Gastroesophageal sphincter (tissue), 4 donors: ENCODE measurements at places on chromosomes 3 and 15.

- ATAC-seq: no peak
These were observed 54.3 kb downstream of the NTRK3 start for GRCh38 chr15:88202231-88202630.

- no peak for ATAC-seq
These were observed 97.7 kb downstream of the HHLA2 start for GRCh38 chr3:108394016-108394415.

DNA sequence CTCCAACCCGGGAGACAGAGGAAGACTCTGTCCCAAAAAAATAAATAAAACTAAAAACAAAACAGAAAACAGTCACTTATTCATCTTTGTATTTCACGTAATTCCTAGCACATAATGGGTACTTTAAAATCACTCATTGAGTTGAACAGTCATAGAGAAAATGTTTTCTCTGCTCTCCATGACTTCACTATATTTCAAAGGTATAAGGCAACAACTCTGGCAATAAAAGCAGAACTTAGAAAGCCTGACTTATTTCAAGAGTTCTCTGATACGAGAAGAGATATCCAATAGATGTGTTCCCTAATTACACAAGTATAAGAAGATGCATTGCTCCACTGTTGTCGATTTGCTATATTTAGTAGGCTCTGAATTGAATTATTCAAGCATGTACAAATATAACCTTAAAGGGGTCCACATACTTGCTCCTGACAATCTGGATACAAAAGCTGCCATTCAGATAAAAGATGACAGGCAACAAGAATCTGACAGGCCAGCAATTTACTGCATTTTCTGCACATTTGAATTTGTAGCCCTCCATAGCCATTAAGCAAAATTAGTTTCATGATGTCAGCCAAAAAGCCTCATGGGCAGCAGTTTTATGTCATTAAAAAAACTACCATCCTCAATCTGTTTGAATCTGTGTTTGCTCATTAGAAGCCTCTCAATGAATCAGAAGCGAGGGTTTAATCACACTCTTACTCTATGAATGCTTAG, 47.9 kb downstream of the PEAK1 start:
- no peak for ATAC-seq

DNA sequence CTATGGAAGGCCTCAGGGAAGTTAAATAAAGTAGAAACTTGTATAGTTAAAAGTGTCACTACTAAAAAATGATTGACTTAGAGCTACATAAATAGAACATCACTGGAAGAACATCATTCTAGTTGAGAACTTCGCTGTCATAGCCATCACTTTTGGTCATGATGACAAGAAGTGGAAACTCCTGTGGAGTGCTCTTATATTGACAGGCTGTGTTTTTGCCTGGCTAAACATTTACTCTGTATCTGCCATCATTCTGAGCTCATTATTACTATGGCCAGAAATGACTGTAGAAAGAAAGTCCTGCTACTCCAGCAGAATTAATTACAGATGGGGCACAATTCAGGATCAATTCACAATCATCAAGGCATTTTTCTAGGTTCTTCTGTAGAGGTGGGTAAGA, 165.1 kb upstream of the GOLIM4 start:
- ATAC-seq: no peak

- ATAC-seq: no peak
These were observed 28.0 kb upstream of the TEX9 start for GRCh38 chr15:56337084-56337725.

GRCh38 chr3:72664184-72664975, 183.9 kb downstream of the SHQ1 start:
- no peak for ATAC-seq

DNA sequence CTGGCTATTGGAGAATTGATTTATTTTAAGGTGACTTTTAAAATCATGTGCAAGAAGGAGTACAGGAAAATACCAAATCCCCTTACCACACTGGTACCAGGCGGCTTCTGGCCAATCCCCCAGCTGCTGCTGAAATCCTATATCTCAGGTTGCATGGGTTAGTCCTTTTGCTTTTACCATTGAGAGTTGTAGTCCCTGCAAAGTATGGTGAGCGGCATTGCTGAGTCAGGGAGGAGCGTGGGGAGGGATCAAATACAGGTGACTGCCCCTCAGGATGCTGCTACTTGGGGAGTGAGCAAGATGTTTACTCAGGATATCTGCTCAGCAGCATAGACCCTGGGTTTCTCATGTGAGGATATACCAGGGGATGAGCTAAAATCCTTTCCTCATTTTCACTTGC, 131.9 kb upstream of the STAC start:
- ATAC-seq: no peak

- no peak for ATAC-seq
These were observed 238.7 kb upstream of the TMCO5A start for GRCh38 chr15:37695719-37696118.

DNA sequence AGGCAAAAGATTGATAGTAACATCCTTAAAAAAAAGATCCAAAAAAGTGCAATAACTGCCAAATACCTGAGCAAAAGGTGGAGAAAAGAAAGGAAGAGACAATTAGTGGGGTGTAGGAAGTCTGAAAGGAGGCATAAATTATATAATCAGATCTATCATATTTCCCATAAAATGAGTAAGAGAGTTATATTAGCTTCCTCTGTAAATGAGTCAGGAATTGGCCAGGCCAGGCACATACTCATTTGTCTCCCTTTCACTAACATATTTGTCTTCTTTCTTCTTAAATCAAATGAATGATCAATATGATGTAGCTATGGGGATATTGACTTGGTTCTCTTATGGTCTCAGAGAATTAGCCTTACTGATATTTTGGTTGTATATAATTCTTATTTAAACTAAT, 292.3 kb upstream of the CADM2 start:
- no peak for ATAC-seq

- no peak for ATAC-seq
These were observed 50.8 kb upstream of the CRTC3 start for GRCh38 chr15:90478846-90479481.

- peak; percentile 51 for ATAC-seq
These were observed 213.6 kb downstream of the RBMS3 start for GRCh38 chr3:29494305-29495036.

DNA sequence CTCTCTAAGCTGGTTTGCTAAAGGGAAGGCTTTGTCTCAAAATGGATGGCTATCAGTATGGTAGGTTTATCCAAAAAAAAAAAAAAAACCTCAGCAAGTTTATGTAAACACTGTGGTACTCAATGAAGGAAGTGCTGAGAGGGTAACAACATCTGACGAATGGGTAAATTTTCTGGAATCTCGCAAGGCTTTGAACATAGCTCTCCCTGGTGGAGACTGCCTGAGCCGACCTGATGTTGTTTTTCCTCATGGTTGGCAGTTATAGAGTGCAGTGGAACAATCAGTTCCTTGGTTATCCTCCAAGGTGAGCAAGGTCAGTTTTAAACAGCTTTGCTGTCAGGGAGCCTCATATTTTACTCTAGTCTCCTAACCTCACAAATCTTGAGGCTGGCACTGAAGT, 94.6 kb downstream of the ZPLD1 start:
- no peak for ATAC-seq

- ATAC-seq: no peak
These were observed 25.9 kb downstream of the RNF111 start for GRCh38 chr15:59013246-59013873.

DNA sequence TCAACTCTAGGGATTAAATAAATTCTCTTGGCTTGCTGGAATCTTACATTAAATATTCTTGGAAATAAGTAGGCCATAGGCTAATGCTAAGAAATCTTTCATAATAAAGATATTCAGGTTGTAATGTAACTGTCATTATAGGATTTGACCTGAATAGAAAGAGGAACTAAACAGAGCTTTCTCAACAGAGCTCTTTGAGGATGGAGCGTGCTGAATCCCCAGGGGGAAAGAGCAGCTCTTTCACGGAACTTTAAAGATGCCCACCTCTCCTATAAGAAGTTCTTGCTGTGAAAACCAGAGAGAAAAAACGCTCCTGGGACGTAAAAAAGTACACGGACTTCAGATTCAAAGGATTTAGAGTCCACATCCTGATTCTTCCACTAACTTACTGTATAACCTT, 77.9 kb downstream of the NTRK3 start:
- ATAC-seq: no peak

DNA sequence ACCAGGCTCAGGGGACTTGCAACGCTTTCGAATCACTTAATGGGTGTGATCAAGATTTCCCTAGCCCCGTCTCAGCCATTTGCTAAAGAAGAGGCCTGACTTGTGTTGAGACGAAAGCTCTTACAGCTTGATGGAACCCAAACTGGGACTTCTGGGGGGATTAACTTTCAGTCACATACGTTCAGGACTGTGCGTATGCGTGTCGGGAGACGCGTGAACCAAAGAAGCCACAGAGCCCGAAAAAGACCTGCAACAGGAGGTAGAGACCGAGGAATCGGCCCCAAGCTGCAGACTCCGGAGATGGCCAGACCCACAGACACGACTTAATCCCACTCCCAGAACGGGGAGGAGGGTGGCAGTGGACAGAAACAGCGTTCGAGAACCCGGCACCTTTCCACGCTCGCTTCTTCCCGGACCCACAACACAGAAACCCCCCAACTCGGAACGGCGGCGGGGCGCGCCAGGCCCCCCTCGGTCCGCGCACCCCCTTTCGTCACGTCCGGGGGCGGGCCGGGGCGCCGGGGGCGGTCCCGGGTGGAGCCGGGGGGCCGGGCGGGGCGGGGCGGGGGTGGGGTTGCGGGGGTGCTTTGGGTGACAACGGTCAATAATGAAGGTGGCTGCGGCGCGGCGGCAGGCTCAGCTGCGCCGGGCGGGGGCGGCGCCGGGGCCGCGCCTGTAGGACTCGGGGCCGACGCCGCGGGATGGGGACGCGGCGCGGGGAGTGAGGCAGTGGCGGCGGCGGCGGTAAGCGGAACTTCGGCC, at the start of gene ATP11B:
TSS of gene ATP11B (plus strand) at position 604 of the 762 bp plus-strand sequence. CDS start 256 bp downstream, outside the sequence.
- peak; percentile 90 for ATAC-seq

DNA sequence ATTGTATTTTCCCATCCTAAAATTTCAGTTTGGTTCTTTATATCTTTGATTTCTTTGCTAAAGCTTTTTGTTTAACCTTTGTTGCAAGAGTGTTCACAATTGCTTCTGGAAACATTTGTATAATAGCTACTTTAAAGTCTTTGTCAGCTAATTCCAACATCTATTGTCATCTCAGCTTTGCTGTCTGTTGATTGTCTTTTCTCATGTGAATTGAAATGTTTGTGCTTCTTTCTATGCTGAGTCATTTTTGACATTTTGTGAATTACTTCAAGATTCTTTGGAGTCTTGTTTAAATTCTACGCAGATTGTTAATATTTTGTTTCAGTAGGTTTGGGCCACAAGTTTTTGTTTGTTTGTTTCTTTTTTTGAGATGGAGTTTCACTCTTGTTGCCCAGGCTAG, 73.2 kb downstream of the SUCNR1 start:
- ATAC-seq: no peak
